ENCODE measurements at places on chromosomes 2 and 18. TPM values are rescaled to one million over a fixed set of nuclear protein-coding genes. Genes with fewer than 3 reads are reported as not detected.

The CRYGD gene
- total RNA-seq, result not detected

The NOSTRIN gene
- 118 TPM for total RNA-seq

The DSG4 gene
- total RNA-seq, result not detected

The KLHL30 gene
- total RNA-seq, result 0.65 TPM

The RAD51AP2 gene
- not detected for total RNA-seq

The SCN2A gene
- 0.33 TPM for total RNA-seq

The CYP26B1 gene
- total RNA-seq, result 10.0 TPM

The RETSAT gene
- total RNA-seq, result 419 TPM

The AKAIN1 gene
- total RNA-seq, result 2.9 TPM

The RTP5 gene
- total RNA-seq, result not detected

The FAM237A gene
- not detected for total RNA-seq

The SERPINB2 gene
- total RNA-seq, result not detected

The POTEI gene
- total RNA-seq, result not detected

The SERPINB10 gene
- total RNA-seq, result not detected

The BUB1 gene
- total RNA-seq, result 0.16 TPM

The ALPI gene
- total RNA-seq, result not detected

The HES6 gene
- total RNA-seq, result 6.8 TPM

The LRRTM4 gene
- total RNA-seq, result not detected

The GBX2 gene
- total RNA-seq, result not detected

All from subcutaneous adipose tissue (tissue), 4 donors.